ENCODE measurements at places on chromosomes 5 and 9.

GRCh38 chr5:75049456-75050351, 2.7 kb downstream of the GCNT4 start:
- no peak for DNase-seq

DNA sequence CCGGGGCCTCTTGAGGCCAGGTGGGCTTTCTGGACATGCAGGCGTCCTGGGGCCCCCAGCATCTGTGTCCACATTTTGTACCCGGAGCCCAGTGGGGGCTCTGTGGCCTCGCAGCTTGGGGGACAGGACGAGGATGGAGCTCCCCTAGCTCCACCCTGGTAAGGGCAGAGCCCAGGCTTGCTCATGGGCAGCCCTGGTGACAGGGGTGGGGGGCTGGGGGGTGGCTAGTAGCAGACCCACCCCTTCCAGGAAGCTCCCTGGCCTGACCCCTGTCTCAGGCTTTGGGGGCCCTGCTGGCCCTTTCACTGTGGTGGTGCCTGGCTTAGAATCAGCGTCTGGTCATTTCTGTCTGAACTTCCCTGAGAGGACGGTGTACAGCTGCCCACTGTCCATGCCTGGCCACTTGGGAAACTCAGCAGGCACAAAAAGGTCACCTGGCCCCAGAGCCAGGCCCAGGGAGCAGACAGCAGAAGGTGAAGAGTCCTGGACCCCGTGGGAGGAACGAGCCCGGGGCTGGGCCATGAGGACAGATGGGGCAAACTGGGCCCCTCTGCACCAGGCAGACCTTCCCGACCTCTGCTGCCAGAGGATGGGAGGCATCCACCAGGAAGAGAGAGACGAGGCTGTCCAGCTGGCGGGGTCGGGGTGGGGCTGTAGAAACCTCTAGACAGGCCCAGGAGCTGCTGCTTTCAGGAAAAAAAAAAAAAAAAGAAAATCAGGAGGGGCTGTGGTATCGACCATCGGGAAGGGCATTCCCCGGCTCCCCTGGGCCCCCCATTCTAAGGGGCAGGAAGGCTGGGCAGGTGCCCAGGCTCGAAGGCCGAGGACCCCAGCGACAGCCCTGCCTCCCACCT, 52.8 kb downstream of the EXD3 start:
- no peak for DNase-seq

GRCh38 chr5:1793301-1793740, 6.3 kb downstream of the MRPL36 start:
- DNase-seq, result no peak

GRCh38 chr5:91256142-91256524, 127.0 kb downstream of the ARRDC3 start:
- DNase-seq, result no peak

GRCh38 chr5:35857606-35858205, 1.0 kb downstream of the IL7R start:
- no peak for DNase-seq

GRCh38 chr5:10474521-10475075, 32.9 kb downstream of the ROPN1L start:
- no peak for DNase-seq

DNA sequence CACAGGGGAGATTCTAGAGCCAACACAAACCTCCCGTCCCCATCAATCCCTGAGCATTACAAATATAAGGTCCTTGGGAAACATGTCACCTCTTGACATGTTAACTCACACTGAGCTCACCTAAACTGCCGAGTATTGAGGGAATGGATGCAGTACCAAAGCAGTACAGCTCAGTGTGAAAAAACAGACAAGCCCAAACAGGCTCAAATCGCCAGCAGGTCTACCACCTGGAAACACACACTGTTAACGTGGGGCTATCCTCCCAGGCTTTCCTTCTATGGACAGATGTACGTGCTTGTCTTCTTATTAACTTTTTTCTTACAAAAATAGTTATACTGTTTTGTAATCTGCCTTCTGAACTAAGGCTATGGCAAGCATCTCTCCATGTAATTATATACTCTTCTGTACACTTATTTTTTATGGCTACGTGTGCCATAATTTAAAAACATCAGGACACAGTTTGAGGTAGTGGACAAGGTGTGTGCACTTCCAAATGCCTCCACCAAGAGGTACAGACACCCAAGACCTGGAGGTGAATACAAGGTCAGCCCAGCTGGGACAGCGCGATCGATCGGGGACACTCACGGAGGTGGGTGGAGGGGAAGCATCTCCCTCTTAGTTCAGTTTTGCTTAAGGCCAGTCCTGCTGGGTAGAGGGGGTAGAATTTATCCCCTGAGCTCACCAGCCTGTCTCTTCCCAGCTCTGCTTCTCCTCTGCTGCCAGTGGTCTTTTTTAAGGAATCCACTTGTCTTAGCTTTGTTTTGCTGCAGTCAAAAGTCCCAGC, 76.5 kb downstream of the DAP start:
- DNase-seq, result no peak

DNA sequence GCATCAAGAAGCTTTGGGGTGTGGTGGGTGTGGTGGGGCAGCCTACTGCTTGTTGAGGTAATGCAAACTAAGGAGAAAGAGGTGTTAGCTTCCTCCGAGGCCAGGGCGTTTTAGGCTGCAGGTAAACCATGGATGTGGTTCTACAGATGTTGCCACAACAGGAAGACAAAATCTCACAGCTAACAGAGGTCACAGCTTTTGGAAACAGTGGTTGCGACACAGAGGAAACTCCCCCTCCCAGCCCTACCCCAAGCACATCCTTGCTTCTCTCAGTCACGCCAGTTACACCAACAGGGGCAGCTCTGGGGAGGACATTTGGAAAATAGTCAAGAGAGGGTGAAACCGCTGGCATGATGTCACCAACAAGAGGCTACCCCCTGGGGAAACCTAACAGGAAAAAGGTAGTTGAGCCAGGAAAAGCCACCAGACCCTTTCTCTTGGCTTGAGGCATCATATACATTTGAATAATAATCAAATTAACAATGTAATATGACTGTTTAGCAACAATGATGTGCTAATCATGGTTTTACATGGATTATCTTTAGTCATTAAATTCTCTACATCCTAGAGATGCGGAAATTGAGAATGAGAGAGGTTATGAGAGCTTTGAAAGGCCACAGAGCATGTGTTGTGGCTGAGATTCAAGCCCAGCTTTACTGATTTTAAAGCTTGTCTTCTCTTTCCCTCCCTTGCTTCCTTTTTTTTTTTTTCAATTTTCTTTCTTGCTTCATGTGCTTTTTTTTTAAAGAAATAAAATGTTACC, 82.2 kb upstream of the IL12B start:
- peak; percentile 16 for DNase-seq

- DNase-seq, result no peak
These were observed 30.5 kb downstream of the TRIO start for GRCh38 chr5:14173377-14174229.

GRCh38 chr5:30112867-30113266, 1080.6 kb upstream of the CDH6 start:
- no peak for DNase-seq

DNA sequence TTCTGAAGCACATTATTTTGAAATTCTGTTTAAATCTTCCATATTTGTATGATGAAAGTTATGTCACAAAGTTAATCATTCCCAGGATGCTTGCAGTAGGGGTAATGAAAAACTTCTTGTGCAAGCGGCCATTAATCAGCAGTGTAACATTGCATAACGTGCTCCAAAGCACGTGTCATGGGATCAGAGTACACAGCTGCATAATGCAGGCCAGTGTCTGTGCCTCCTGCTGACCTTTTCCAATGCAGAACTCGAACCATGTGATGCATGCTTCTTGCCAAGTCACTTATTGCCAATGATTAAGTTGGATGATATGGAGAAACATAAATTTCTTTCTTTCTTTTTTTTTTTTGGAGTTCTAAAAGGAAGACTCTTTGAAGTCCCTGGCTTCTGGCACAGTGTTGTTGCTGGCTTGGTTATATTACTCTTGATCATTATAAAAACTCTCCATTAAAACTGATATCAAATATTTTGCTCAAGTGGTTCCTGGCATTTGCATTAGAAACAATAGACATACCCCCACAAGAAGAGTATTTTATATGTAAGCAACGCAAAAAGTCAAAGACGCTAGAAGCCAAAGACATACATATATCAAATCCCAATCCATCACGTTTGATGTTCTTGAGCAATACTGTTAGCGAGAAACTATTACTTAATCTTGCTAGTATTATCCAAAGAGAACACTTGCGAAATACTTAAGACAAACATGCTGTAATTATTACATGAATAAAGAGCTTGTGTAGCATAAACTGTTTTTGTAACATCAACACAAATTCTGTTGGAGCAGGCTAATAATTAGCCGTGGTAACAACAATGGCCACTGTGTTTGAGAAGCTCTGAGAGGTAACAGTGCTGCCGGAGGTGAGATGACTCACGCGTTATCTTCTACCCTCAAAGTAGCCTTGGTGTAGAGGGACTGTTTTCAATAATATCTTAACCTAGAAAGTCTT, 164.2 kb downstream of the AUH start:
- no peak for DNase-seq

- no peak for DNase-seq
These were observed 110.5 kb upstream of the HMHB1 start for GRCh38 chr5:143701493-143701892.
